ENCODE measurements at places on chromosomes 5 and 9. TPM values are rescaled to one million over a fixed set of nuclear protein-coding genes. Genes with fewer than 3 reads are reported as not detected.
A peak's percentile ranks its signal among the peaks of the same experiment; 100 is the strongest.

The CDC25C gene
- not detected for total RNA-seq

The PTGES2 gene
- 38.5 TPM for total RNA-seq

GRCh38 chr5:54278979-54279717, 31.2 kb downstream of the ARL15 start:
- no peak for DNase-seq

DNA sequence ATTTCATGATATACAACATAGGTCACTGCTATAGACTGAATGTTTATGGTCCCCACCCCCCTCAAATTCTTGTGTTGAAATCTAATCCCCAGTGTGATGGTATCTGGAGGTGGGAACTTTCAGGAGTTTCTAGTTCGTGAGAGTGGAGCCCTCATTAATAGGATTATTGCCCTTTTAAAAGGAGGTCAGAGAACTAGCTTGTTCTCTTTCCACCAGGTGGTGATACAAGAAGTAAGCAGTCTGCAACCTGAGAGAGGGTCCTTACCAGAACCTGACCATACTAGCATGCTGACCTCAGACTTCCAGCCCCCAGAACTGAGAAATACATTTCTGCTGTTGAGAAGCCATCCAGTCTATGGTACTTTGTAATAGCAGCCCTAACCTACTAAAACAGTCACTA, 33.3 kb downstream of the TMEM161B start:
- no peak for DNase-seq

- DNase-seq = peak; percentile 95
These were observed 27.3 kb upstream of the IL17B start for GRCh38 chr5:149406203-149406978.

DNA sequence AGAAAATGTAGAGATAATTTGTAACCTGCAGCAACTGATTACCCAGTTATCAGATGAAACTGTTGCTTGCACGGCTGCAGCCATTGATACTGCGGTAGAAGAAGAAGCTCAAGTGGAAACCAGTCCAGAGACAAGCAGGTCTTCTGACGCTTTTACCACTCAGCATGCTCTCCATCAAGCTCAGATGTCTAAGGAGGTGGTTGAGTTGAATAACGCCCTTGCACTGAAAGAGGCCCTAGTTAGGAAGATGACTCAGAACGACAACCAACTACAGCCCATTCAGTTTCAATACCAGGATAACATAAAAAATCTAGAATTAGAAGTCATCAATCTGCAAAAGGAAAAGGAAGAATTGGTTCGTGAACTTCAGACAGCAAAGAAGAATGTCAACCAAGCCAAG, 1.7 kb downstream of the KIF4B start:
- no peak for DNase-seq

GRCh38 chr9:113403646-113404045, 2.6 kb upstream of the ALAD start:
- DNase-seq = no peak

GRCh38 chr5:26498972-26499371, 539.4 kb downstream of the CDH9 start:
- no peak for DNase-seq
